Activated CD4-positive, CD25-positive, alpha-beta regulatory T cell (primary cell): ENCODE measurements at places on chromosomes 13 and 19.

DNA sequence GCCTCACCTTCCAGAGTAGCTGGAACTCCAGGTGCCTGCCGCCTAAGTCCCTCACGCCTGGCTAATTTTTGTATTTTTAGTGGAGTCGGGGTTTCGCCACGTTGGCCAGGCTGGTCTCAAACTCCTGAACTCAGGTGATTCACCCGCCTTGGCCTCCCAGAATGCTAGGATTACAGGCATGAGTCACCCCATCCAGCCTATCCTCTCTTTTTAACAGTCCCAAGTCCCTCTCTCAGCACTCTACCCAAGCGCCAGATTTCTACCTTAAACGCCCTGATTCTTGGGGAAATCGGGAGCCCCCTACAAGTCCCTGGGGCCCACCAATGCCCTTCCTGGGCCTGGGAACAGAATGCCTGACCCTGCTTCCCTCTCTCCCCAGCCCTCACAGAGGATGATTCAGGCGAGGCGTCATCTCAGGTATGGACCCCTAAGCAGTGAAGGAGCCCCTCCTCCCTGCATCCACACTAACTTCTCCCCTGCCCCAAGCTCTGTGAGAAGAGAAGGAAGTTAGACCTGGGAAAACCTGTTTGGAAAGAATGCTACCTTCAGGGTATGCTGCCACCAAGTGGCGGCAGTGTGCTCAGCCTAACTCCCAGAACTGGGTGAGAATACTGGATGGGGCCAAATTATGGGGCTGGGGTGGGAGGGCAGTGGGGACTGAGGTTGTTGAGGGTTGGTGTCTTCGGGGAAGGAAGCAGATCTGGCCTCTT is 20.8 kb upstream of the EBI3 start:
- DNase-seq, result no peak

DNA sequence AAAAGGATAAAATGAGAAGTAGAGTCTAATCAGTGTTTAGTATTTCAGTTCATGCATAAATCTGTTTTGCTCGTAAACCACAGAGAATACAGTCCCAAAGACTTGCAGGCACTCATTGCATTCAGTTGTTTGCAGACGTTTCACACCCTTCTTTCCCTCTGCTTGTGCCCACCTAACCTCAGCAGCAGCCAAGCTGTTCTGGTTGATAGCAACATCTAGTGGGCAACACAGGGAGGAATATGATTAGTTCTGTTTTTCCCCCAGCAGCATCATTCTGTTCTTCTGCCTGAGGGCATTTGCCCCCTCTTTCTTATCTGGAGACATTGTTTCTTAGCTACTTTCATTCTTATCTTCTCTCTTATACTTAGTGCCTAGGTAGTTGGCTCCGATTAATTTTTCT is 135.6 kb downstream of the PAN3 start:
- no peak for DNase-seq

GRCh38 chr19:28715157-28715556 is 497.8 kb downstream of the UQCRFS1 start:
- no peak for DNase-seq

GRCh38 chr19:28019901-28020300 is 1193.0 kb downstream of the UQCRFS1 start:
- no peak for DNase-seq

DNA sequence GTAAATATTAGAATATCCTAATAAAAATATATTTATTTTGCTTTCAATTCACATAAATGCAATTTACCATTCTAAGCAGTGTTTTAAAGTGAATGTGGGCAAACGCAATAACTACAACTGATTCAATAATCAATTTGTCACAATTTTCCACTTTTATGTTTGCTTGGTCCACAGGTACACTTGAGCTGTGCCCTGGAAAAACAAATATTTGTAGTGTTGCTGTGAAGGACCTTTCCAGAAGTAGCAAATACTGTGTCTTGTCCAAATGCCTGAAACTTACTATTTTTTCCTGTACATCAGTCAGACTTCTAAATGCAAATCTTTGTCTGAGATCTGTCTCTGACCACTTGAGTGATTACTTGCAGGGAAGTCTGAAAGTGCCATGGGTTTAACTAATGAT is 845.8 kb upstream of the SLITRK5 start:
- no peak for DNase-seq
